ENCODE measurements at places on chromosomes 2 and 18. TPM values are rescaled to one million over a fixed set of nuclear protein-coding genes. Genes with fewer than 3 reads are reported as not detected.
A peak's percentile ranks its signal among the peaks of the same experiment; 100 is the strongest.

DNA sequence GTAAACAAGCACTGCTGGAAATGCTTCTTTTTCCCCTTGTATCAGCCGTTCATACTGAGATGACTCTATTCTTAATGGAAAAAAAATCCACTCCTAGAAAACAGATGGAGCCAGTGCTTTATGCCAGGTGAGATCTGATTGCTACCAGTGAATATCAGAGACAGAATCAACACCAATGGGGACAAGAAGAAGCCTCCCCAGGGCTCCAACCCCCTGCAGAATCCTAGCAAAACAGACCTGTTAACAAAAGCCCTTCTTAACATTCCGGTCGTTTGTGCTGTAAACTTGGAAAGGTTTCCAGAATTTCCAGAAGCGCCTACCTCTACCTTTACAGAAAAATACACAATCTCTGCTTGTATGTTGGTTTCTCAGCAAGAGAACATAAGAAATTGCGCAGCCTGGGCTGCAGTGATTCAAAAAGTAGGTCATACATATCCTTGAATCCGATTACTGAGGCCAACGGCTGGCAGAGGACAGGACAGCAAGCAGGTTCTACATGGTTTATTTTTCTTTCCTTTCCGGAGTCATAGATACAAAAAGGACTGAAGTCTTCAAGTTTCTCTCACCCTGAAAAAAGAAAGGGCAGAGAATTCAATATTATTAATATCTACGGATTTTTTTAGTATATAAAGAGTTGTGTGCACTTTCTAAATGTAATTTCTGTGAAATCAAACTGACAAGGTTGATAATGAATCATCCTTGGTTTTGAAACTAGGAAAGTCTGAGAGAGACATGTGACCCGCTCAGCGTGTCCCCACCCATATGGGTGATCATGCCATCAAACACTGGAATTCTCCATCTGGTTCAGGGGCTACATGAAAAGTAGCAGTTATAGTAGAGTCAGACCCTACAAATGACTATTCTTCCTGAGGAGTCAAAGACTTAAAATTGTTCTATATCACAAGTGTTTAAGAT is 266.7 kb upstream of the MGAT5 start:
- peaks cover 3% of the 10 kb centered on the region for H3K4me1 ChIP-seq
- H3K27ac ChIP-seq, result peak overlapping the region; percentile 80
- no peaks in the 10 kb centered on the region for H3K36me3 ChIP-seq
- H3K4me3 ChIP-seq, result no peak overlapping the region

- no peaks in the 10 kb centered on the region for H3K36me3 ChIP-seq
- no peak overlapping the region for H3K4me3 ChIP-seq
- H3K27me3 ChIP-seq, result no peaks in the 10 kb centered on the region
Measured at GRCh38 chr2:105645938-105646773, 98.6 kb upstream of the NCK2 start.

- H3K36me3 ChIP-seq, result no peaks in the 10 kb centered on the region
- H3K4me1 ChIP-seq, result no peaks in the 10 kb centered on the region
- H3K27me3 ChIP-seq, result no peaks in the 10 kb centered on the region
- H3K27ac ChIP-seq, result no peak overlapping the region
- H3K4me3 ChIP-seq, result no peak overlapping the region
Measured at GRCh38 chr2:52934323-52934898, 833.2 kb upstream of the CHAC2 start.

DNA sequence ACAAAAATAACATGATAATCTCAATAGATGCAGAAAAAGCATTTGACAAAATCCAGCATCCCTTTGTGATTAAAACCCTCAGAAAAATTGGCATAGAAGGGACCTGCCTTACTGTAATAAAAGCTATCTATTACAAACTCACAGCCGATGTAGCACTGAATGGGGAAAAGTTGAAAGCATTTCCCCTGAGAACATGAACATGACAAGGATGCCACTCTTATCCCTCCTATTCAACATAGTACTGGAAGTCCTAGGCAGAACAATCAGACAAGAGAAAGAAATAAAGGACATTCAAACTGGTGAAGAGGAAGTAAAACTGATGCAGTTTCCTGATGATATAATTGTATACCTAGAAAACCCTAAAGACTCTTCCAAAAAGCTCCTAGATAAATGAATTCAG is 368.7 kb downstream of the RIT2 start:
- DNase-seq, result no peak
- H3K36me3 ChIP-seq, result no peaks in the 10 kb centered on the region
- no peaks in the 10 kb centered on the region for H3K4me1 ChIP-seq

DNA sequence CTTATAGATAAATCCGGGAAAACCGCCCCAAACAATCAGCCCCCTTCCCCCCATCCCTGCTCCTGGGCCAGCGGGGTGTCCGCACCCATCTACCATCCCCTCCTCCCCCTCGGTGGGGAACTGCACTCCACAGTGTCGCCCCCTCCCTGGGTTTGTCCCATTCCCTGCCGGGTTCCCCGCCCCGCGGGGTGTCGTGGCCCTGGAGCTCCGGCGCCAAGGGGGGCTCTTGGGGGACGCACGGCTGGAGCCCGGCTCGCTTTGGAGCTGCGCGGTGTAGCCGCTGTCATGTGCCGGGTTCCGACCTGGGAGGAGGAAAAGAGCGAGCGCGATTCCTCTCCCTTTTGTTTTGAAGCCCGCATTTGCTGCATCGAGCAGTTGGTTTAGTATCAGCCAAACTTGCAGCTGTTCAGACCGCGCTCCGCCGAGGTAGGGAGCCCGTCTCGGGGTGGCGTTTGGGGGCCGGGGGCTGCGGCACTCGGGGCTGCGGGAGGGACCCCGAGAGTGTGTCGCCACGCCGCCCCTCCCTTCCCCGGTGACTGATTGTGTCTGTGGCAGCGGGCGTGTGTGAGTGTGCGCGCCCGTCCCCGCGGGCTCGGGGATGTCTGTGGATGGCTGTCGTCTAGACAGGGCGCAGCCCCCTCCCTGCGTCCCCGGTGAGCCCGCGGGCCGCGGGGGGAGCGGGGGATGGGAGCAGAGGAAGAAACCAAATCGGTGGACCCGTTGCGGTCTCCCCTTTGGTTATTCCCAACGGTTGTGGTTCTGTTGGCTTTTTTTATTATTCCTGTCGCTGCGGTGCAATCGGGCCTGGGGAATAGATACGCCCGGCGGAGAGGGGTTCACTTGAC is 797 bp downstream of the CTIF start:
- DNase-seq, result peak; percentile 67
- H3K4me3 ChIP-seq, result peak overlapping the region; percentile 87
- H3K27me3 ChIP-seq, result no peaks in the 10 kb centered on the region
- H3K4me1 ChIP-seq, result peaks cover 20% of the 10 kb centered on the region
- peak overlapping the region; percentile 91 for H3K27ac ChIP-seq

DNA sequence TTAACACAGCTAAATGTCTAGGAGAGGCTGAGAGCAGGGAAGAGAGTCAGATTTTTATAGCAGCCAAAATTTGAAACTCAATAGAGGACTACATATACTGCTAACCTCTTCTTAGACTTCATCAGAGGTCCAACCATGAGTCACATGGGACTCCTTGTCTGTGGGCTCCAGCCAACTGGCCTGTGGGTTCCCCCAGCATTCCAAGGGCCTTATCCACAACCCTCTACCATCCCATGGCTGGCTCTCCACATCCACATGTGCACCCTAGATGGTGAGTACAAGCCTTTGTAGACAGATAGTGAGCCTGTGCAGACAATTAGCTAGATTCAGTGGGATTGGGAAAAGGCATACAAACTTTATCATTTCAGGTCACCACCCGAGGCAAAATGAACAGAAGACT is 901.9 kb upstream of the ZEB2 start:
- H3K36me3 ChIP-seq, result no peaks in the 10 kb centered on the region
- H3K27me3 ChIP-seq, result no peaks in the 10 kb centered on the region
- no peak overlapping the region for H3K27ac ChIP-seq
- no peaks in the 10 kb centered on the region for H3K4me1 ChIP-seq

- peaks cover 8% of the 10 kb centered on the region for H3K4me1 ChIP-seq
- DNase-seq, result no peak
- H3K27ac ChIP-seq, result no peak overlapping the region
- peaks cover 28% of the 10 kb centered on the region for H3K36me3 ChIP-seq
- no peak overlapping the region for H3K4me3 ChIP-seq
Measured at GRCh38 chr18:51054764-51055163, 24.8 kb downstream of the SMAD4 start.

GRCh38 chr18:61643884-61644647 is 248.7 kb downstream of the RNF152 start:
- DNase-seq, result no peak
- no peak overlapping the region for H3K27ac ChIP-seq
- H3K27me3 ChIP-seq, result no peaks in the 10 kb centered on the region
- no peaks in the 10 kb centered on the region for H3K36me3 ChIP-seq
- no peak overlapping the region for H3K4me3 ChIP-seq
- peaks cover 5% of the 10 kb centered on the region for H3K4me1 ChIP-seq

Gene QPCT
- polyA plus RNA-seq, result 34.1 TPM

Gene HRH4
- polyA plus RNA-seq, result not detected
